ENCODE measurements at places on chromosomes 4 and X.

DNA sequence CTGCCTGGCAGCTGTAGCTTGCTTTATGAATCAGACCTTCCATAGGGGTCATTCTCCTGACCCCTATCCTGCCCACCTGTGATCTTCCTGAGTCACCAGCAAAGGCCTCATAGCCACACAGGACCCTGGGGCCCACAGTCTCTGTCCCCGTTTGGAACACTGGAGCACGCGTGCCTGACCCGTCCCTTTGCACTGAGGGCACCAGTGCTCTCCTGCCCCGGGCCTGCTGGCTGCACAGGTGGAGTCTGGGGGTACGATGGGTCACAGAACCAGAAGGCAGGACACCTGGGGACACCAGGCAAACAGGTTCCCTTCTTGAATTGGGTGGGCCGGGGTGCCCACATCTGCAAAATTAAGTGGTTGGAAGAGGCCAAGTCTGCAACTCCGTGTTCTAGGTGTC lies 97.2 kb downstream of the CPZ start:
- no peak for DNase-seq

GRCh38 chr4:5990446-5991160 lies 27.6 kb downstream of the C4orf50 start:
- DNase-seq, result no peak

GRCh38 chrX:72269671-72270251 lies 7.3 kb downstream of the RPS4X start:
- DNase-seq, result no peak

- no peak for DNase-seq
These were observed 143.2 kb downstream of the FRYL start for GRCh38 chr4:48636911-48637310.

DNA sequence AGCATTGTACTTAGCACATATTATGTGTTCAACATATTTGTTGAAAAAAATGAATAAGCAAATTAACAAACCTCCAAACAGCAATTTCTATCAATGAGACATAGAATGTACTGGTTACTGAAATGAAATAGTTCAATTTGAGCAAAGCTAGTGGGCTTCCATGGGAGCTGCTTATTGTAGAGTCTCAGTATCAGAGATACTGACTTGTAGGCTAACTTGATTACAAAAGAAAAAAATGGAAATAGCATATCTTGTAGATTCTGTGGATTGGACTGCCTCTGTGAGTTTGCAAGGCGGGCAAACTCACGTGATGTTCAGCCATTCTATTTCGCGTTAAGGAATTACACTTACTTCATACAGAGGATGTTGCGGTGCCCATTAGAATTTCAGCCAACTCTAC lies 222.1 kb upstream of the JADE1 start:
- no peak for DNase-seq

- no peak for DNase-seq
These were observed 25.2 kb downstream of the MANBA start for GRCh38 chr4:102735582-102735981.

- no peak for DNase-seq
These were observed 529.6 kb upstream of the IGFBP7 start for GRCh38 chr4:57639561-57640382.

DNA sequence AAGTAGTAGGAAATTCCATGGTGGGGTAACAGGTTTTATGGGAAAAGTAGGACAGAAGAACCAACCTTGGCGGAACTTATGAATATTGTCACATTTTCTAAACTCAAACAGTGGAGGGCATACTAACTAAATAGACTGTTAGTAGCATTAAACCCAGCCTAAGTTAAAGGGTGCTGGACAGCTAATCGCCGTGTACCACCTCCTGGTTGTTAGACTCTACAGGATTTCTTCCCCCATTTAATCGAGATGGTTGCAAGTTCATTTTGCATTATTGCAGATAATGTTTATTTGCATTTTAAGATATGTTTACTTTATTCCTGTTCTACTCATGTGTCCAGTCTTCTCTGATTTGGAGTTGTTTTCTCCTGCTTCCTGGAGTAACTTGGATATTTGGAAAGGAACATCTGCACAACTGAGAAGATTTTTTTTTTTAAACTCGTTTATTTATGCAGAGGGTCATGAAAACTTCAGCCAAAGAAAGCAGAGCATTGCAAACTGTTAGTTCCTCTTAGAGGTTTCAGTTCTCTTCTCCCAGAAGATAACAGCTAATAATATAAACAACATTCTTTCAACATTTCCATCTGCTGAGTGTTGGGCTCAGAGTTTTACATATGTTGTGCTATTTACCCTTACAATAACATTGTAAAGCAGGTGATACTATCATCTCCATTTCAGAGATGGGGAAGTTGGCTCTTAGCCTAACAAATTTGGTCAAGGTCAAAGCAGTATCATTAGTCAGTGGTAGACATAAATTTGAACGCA lies 51.5 kb upstream of the TBC1D9 start:
- no peak for DNase-seq

GRCh38 chr4:99947190-99947578 lies 766 bp upstream of the DNAJB14 start:
- DNase-seq, result no peak

DNA sequence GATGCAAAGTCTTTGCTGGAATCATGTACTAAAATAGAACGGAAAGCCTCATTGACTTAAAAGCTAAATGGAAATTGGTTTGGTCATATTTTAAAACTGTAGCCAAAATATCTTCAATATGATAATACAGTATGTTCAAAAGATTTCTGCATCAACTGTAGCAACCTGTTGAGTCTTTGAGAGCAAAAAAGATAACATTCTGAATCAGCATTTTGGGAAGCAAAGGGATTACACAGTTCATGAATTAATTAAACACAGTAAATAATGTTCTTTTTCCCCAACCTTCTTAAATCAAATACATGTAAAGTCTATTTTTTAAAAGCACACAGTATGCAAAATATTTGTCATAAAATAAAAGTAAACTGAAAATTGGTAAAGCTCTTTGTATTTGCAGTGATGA lies 50.5 kb downstream of the DCHS2 start:
- DNase-seq, result no peak

DNA sequence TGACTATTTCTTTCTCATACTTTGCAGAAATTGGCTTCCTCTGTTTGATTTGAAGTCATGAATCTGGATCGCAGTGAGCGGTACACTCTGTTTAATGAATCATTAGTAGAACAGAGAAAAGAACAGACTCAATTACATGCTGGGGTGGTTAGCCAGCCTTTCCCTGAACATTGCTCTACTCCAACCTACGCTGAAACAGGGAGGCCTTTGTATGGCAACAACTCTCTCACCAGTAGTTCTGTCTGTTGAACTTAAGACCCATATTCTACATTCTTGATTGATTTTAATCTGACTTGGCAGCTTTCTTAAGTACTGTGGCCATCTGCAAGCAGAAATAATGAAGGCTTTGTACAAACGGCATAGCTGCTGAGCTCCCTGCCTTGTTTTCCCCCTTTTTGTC lies 19.0 kb upstream of the AP1S2 start:
- DNase-seq, result no peak

DNA sequence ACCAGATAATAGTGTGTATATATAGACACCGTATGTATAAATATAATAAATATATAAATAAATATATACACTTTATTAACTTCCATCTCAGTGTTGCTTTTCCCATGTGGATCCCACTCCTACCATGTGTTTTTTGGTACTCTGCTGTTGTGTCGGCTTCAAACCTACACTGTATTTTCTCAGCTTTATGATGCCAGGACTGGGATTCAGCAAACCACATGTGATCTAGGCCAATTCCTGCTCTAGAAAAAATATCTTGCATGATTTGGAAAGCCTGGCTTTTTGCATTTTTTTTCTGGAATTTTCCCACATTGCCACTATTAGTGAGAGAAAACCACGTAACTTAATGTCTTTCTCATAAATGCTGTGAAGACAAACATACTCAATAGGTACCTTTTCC lies 55.8 kb downstream of the POLR2B start:
- no peak for DNase-seq

- no peak for DNase-seq
These were observed 1286.6 kb downstream of the FSTL5 start for GRCh38 chr4:160877087-160877790.

DNA sequence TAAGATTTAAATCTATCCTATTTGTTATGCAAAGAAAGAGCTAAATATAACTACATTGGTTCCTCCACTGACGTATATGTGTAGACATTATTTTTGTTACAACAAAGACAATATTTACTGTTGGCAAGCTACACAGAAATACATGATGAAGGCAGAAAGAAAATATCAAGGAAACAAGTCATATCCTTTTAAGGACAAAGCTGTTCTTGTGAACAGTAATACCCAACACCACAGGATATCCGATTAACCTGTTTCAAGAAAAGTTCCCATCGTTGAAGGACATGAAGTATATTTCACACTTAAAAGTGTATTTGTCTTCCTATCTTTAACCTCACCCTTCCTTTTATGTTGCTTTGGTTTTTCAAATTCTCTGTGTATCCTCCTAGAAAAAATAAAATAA lies 235.8 kb upstream of the AADAT start:
- no peak for DNase-seq

DNA sequence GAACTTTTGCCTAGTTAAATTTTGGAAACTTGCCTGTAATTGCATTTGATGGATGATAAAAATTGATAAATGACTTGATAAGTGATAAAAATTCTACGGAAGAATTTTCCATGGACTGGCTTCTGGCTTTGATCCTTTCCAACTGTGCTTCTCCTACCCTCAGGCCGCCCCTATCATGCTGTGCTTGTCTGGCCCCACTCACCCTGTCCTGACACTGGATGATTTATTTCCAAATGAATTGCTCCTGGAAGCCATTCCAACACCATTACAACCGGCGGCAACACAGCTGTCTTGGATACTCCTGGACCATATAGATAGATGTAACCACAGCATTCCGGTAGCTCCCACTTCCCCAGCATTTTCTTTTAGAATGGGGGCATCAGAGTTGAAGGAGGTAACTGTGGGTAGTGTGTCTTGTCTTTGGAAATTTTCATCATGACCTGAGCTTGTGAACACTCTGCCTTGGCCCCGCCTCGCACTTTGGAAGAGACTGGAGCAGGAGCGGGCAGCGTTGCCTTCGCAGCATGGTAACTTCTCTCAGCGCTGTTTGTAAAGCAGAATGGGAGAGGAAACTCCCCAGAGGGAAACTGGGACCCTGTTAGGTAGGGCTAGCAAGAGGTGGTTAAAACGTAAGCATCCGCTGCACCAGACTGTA lies 77.4 kb downstream of the TBL1X start:
- no peak for DNase-seq

DNA sequence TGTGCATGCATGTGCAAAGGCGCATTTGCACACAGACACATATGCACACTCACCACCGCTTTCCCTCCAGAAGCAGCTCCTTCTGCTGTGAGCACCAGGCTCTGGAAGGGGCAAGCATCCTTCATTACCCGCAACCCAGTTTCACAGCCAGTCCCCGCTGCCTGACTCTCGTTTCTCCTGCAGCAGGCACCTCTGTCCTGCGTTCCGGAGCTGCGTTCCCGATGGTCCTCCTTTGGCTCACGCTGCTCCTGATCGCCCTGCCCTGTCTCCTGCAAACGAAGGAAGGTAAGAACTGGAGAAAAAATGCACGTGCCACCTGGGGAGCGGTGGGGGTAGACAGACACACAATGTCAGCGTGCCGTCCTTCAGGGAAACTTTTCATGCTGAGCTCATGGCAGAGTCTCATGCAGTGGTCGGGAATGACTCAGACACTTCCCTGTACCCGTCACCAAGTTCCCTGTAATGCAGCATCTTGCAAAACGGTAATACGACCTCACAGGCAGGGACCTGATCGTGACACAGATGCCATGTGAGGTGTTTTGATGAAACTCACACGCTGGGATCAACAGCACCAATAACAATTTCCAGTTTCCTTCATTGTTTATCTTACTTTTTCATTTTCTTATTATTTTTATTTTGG lies 5.1 kb downstream of the IL3RA start:
- no peak for DNase-seq
